Spinal cord (tissue), 10 donors: ENCODE measurements at places on chromosomes 3 and 15. TPM values are rescaled to one million over a fixed set of nuclear protein-coding genes. Genes with fewer than 3 reads are reported as not detected.

Gene ZXDC
- total RNA-seq, result 22.9 TPM

Gene DISP2
- total RNA-seq, result 13.3 TPM

Gene SLC38A3
- 10.5 TPM for total RNA-seq

Gene LXN
- total RNA-seq, result 12.8 TPM

Gene TM4SF18
- total RNA-seq, result 12.4 TPM

Gene SEC62
- total RNA-seq, result 114 TPM

Gene FBXL22
- total RNA-seq, result 0.83 TPM

Gene CPA3
- total RNA-seq, result 2.6 TPM

Gene PAQR5
- total RNA-seq, result 5.3 TPM

Gene BSN
- total RNA-seq, result 14.8 TPM

Gene FOXB1
- total RNA-seq, result 2.1 TPM

Gene USP50
- 0.94 TPM for total RNA-seq

Gene DNASE1L3
- 3.7 TPM for total RNA-seq

DNA sequence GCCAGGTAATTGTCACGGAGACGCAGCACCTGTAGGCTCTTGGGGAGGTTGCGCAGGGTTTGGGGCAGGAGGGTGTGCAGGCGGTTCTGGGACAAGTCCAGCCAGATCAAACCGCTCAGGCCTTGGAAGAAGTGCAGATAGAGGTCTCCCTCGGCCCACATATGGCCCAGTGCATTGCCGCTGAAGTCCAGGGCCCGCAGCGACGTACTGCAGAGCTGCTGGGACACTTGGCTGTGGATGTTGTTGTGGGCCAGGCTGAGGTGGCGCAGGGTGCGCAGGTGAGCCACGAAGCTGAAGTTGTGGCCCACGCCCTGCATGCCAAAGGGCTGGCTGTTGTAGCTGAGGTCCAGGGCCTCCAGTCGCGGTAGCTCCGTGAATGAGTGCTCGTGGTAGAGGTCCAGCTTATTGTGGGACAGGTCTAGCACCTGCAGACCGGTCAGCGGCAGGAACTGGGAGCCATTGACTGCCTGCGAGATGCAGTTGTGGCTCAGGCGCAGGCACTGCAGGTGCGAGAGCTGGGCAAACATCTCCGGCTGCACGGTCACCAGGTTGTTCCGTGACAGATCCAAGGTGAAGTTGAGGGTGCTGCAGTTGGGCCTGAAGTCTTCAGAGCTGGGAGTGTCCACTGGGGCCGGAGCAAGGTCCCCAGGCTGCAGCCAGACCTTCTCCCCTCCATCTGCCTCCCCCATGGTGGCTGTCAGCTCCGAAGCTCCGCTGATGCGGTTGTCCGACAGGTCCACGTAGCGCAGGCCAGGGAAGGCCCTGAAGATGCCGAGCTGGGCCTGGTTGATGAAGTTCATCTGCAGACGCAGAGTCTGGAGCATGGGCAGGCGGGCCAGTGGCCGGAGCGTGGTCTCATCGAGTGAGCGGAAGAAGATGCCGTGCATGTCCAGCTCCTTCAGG is 2.9 kb downstream of the TLR9 start:
- no peak for DNase-seq

GRCh38 chr3:132395126-132395525 is 22.2 kb upstream of the DNAJC13 start:
- DNase-seq, result no peak

DNA sequence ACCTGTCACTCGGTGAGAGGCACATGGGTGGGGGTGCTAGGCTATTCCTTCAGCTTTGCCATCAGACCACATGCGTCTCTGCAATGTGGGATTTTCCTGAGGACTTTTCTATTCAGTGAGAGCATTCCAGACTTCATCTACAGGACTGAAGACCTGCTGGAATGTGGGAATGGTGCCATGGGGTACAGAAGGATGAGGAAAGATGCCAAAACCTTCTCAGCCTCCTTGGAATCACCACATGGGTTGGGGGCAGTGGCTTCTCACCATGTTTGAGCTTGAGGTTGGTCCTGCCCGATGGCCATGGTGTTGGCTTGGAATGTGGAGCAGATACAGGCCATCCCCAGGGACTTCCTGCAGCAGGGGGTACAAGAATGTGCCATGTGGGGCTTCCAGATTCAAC is 80.9 kb upstream of the KLF13 start:
- no peak for DNase-seq

GRCh38 chr3:33458446-33458845 is 18.2 kb upstream of the UBP1 start:
- DNase-seq, result no peak

GRCh38 chr15:41581110-41581509 is 22.1 kb downstream of the TYRO3 start:
- DNase-seq, result no peak

GRCh38 chr3:126622694-126623093 is 32.2 kb downstream of the TXNRD3 start:
- no peak for DNase-seq

- DNase-seq, result no peak
Observed at GRCh38 chr3:189041482-189042090, 130.2 kb upstream of the TPRG1 start.

- DNase-seq, result no peak
Observed at GRCh38 chr3:33358172-33358781, 81.0 kb downstream of the FBXL2 start.

DNA sequence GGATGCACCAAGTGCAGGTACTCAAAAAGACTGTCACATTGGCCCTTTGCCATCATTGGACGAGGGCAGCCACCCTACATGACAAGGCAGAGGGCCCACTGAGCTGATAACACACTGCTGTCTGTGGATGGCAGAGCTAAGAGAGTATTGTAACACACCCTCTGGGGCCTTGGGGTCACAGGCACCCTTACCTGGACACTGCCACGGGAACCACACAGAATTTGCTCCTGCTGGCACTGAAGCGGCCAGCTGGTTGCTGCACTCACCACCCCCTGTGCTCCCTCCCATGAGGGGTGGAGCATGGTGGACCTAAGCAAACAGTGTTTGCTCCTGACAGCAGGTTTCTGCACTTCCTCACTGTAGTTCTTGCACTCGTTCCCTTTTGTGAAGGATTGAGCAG is 208.2 kb upstream of the SGO1 start:
- no peak for DNase-seq

DNA sequence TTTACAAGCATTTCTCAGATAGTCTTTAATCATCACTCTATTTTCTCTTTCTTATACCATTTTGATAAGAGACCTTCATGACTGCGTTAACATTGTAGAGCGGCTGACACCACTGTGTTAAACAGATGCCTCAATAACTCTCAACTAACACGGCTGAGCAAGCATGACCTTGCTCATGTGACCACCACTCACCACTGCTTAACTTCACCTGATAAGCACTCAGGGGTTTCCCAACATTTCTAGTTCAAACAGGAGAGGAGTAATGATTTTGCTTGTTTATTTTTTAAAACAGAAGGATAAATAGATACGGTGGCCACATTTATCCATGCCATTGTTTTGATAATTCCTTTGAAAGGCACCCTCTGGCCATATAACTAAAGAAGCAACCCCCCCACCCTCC is 37.7 kb upstream of the TMEM45A start:
- no peak for DNase-seq

- no peak for DNase-seq
Observed at GRCh38 chr3:4894891-4895530, 84.2 kb upstream of the BHLHE40 start.

DNA sequence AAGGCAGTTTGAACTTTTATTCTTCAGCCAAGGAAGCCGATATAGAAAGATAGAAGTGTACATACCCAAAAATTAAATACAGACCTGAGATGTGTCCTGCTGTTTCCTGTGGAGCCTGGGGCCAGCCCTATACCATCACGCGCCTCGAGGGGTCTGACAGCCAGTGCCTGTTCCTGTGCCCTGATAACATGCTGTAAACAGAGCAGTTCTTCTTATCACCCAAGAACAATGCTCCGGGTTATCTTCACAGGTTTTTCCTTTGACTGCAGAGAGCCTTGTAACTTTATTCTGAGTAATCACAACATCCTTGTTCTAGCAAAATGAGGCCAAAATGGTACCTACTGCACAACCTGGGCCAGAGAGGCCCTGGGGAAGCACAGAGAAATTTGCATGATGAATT is 289.7 kb upstream of the CHRM5 start:
- no peak for DNase-seq

DNA sequence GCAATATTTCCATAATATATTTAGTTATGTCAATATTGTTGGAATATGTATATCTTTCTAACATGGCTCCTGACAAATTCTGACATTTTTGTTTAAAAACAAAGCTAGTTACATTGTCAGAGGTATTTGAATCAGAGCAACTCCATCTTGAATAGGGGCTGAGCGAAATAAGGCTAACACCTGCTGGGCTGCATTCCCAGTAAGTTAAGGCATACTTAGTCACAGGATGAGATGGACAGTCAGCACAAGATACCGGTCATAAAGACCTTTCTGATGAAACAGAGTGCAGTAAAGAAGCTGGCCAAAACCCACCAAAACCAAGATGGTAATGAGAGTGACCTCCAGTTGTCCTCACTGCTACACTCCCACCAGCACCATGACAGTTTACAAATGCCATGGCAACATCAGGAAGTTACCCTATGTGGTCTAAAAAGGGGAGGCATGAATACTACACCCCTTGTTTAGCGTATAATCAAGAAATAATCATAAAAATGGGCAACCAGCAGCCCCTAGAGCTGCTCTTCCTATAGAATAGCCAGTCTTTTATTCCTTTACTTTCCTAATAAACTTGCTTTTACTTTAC is 30.4 kb downstream of the RPL22L1 start:
- DNase-seq, result no peak

DNA sequence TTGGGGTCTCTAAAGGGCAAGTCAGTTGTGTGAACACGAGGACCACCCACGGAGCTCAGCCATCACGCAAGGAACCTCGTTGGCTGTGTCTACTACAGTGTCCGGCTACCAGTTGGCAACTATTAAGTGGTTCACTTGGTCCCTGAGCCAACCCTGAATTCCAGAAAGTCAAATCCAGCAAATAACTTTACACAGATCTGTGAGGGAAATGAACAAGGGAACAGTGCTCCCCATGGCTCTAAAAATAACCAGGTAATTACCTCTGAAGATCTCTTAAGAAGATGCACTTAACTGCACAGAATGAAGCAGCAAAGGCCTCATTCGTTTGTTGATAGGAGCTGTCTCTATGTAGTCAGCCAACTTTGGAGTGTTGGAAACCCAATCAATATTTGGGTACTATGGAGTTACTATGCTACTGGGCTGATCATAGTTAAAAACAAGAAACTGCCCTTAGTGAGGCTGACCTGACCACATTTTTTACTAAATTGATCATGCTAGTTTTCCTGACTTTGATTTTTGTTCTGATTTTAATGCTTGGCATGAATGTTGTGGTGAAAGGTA is 219.1 kb upstream of the LRIG1 start:
- DNase-seq, result no peak

GRCh38 chr15:59976480-59977271 is 27.4 kb upstream of the FOXB1 start:
- no peak for DNase-seq

- DNase-seq, result peak; percentile 85
Observed at GRCh38 chr3:139774560-139775302, 97.0 kb upstream of the NMNAT3 start.

DNA sequence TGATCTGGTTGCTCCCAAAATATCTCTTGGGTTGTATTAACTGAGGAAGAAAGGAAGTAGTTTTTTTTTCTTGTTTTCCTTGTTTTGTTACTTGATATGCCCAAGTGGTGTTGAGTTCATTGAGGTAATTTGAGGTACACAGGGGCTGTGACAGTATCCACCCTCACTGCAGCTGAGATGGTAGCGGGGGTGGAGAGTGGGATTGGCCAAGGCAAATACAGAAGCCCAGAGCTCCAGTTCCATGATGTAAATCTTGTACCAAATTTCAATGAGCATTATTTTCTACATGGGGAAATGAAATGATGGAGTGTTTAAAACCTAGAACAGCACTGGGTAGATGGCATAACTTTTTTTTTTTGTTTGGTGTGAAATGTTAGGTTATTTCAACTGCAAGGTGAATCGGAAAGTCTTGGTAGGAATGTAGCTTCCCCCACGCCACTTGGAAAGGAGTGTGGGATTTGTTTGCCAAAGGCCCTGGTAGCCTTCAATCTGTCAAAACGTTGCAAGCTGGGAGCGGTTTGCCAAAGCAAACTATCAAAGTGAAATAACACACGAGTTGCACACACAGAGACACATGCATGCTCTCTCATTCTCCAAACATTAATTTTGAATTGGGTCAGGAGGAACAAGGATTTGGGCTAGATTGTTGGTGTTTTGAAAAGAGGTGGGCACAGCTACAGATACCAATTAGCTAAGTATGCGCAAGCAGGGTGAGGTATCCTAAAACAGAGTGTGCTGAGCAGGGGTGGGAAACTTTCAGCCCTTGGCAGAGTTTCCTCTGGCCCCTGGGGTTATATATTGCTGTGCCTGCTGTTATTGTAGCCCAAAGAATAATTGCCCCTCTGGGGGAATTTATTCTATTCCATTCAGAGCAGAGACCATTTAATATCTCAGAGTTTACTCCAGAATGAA is 34.6 kb downstream of the THSD4 start:
- no peak for DNase-seq

DNA sequence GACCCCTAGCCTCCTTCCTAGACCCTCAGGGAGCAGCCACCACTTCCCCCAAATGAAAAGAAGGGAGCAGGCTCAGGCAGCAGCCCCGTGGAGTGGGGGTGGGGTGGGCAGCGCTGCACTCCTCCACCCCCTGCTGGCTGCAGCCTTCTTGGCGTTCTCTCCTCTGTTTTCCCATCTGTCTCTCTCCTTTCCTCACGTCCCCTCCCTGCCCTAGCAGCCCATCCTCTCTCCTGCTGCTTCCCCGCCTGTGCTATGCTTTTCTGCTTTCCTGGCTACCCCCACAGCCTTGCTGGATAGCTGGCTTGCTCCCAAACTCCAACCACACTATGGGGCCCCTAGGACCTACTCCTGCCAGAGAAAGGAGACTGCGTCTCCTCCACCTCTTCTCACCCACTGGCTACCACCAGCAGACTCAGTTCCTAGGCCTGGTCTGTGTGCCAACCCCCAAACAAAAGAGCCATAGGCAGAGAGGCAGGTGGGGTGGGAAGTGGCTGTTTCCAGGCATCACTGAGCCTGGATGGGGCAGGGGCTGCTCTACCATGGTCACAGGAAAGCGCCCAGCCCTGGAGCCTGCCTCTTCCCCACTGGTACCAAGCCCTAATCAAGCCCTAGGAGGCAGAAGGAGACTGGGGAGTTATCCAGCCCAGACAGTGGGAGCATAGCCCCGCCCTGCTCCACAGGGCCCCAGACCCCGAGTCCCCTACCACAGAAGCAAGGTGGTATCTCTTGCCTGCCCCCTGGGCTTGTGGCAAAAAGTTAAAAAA is 3.4 kb upstream of the DISP2 start:
- DNase-seq, result no peak

GRCh38 chr3:198079771-198080520 is 119.9 kb downstream of the LMLN start:
- no peak for DNase-seq

- no peak for DNase-seq
Observed at GRCh38 chr15:88646088-88646405, 7.2 kb downstream of the ISG20 start.

- no peak for DNase-seq
Observed at GRCh38 chr3:171376596-171376947, 83.6 kb downstream of the TNIK start.

GRCh38 chr3:168738527-168739325 is 643.0 kb upstream of the GOLIM4 start:
- DNase-seq, result no peak

GRCh38 chr3:171163101-171164066 is 136.9 kb upstream of the SLC2A2 start:
- no peak for DNase-seq

GRCh38 chr3:169657351-169658124 is 6.0 kb downstream of the MECOM start:
- no peak for DNase-seq

GRCh38 chr15:32685576-32685975 is 32.2 kb upstream of the GREM1 start:
- DNase-seq, result no peak
